ENCODE measurements at places on chromosomes 11 and 22.

DNA sequence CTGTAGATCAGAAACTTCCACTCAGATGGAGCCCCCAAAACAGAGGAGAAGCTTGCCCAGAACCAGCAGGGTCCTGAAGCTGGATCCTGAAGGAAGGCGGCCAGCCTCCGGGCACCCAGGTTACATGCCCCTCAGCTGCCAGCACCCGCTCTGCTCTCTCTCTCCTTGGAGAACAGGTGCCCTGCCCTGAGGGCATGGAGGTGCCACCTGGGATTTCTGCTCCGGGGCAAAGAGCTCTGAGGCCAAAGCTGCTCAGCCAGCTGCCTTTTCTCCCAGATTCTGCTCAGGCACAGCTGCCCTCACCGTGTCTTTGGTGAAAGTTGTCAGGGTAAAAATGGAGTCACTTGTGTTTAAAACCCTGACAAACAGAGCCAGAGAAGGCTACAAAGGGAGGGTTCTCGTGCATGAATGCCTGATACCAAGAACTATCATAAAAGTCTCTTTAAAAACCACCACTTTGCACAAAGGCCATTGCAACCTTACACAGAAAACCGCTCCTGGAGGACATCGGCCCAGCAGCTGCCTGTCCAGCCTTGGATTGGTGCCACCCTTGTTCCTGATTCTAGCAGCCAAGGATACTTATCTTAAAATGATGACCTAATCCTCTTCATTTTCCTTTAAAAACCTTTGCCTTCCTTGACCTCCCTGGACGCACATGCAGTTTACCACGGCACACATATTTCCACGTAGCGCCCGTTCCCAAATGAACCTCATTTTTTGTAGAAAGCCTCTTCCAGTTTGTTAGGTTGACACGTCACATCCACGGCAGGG lies 140.0 kb downstream of the CACNA1I start:
- DNase-seq: no peak

GRCh38 chr22:20159076-20159475 lies 8.2 kb upstream of the CCDC188 start:
- DNase-seq: peak; percentile 74

- no peak for DNase-seq
Measured at GRCh38 chr11:86787656-86788055, 12.7 kb upstream of the PRSS23 start.

GRCh38 chr22:37517826-37518450 lies 1.3 kb downstream of the CARD10 start:
- no peak for DNase-seq

DNA sequence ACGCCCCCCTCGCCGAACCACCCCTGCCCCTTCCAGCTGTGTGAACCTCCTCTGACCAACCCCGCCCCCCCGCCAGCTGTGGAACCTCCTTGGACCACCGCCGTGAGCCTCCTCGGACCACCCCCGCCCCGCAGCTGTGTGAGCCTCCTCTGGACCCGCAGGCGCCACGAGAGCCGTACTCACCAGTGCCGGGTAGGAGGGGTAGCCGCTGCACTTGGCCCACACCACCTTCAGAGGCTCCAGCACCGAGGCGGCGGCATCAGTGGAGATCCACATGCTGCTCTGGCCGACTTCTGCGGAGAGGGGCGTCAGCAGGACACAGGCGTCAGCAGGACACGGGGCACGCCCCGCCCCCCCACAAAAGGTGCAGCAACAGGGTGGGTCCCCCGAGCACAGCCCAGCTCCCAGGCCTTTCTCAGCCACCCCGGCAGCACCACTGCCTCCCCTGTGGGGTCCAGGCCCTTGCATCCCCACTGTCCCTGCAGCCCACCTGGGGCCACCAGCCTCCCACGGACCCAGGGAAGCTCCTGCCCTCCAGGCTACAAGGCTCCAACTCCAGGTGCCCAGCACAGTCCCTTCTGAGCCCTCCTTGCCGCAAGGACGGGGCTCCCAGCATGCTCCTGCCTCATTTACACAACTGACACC lies 51.7 kb downstream of the BRD1 start:
- DNase-seq: no peak

GRCh38 chr11:61486011-61486620 lies 22.4 kb upstream of the LRRC10B start:
- DNase-seq: no peak

DNA sequence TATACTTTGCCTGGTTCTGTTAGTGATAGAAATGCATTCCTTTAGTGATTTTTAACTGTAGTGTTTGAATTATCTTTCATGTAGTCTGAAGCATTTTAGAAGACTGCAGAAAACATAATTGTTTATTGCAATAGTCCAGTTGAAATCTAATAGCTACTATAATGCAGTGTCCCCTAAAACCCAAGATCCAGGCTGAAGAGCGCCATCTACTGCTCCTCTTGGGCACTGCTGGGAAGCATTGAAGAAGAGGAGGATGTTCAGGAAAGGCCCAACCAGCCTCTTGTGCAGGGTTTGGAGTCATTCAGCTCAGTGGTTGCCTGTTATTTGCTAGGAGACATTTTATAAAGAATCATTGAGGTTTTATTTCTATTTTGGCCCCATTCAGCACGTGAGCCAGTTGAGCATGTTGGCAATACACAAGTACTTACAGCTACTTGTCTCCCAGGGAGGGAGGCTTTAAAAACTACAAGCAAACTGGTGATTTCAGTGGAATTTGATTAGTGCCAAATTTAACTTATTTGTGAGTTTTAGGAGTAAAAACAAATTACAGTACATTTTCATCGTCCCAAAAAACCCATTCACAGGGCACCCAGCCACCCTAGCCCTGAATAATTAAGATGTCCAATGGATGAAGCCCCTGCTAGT lies 74.9 kb upstream of the HORMAD2 start:
- peak; percentile 83 for DNase-seq

DNA sequence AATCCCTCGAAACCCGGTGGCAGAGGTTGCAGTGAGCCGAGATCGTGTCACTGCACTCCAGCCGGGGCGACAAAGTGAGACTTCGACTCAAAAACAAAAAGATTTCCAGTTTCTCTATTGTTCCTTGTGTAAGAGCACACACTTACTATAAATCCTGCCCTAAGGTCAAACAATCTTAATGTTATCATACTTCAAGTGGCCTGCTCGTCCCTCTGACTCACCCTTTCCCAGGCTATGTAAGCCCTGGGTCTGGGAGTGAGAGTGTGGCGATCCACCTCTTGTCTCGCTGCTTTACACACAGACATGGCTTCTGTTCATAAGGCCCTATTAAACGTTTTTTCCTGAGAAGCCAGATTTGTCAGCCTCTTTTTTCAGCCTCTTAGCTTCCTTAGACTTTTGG lies 24.4 kb upstream of the A4GALT start:
- DNase-seq: no peak

GRCh38 chr11:103601225-103601846 lies 435.1 kb upstream of the DDI1 start:
- peak; percentile 57 for DNase-seq

DNA sequence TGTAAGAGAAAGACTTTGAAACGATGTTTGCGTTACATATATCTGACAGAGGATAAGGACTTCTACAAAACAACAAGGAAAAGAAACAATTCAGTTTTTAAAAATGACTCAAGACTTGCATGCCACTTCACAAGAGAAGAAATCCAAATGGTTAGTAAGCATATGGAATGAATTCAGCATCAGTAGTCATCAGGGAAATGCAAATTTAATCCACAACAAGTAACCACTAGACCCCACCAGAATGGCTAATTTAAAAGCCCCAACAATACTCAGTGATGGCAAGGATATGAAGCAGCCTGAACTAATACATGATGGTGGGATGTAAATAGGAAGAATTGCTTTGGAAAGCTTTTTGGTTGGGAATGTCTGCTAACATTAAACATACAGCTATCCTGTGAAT lies 142.6 kb downstream of the ATXN10 start:
- no peak for DNase-seq

GRCh38 chr11:81237139-81237538 lies 1496.5 kb downstream of the FAM181B start:
- peak; percentile 53 for DNase-seq

GRCh38 chr11:96073536-96073935 lies 149.6 kb upstream of the MTMR2 start:
- DNase-seq: no peak

GRCh38 chr11:134755535-134755934 lies 343.5 kb upstream of the B3GAT1 start:
- no peak for DNase-seq
